ENCODE measurements at places on chromosomes 6 and 20. TPM values are rescaled to one million over a fixed set of nuclear protein-coding genes. Genes with fewer than 3 reads are reported as not detected.

GRCh38 chr20:56249244-56249955 lies 868 bp downstream of the MC3R start:
- H3K4me3 ChIP-seq, result no peak overlapping the region
- H3K27ac ChIP-seq, result no peak overlapping the region
- no peak for DNase-seq
- H3K4me1 ChIP-seq, result no peaks in the 10 kb centered on the region
- H3K27me3 ChIP-seq, result peaks cover 34% of the 10 kb centered on the region

DNA sequence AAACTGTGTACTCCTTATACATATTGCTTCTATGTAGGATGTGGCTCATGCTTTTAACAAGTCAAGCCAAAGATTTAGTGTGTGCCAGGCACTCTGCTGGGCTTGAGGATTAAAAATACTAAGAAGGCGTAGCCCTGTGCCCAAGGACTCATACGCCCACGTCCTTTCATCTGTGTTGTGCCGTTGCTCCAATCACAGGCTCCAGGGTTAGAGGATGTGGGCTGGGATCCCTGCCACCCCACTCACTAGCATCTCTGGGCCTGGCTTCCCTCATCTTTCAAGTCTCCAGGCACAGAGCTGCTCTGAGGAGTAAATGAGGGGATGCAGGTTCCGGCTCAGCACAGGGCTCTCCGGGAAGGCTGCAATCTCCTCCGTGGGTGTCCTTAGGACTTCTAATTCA lies 214.2 kb downstream of the SYNDIG1 start:
- H3K36me3 ChIP-seq, result no peaks in the 10 kb centered on the region
- no peak overlapping the region for H3K27ac ChIP-seq
- H3K27me3 ChIP-seq, result no peaks in the 10 kb centered on the region
- no peaks in the 10 kb centered on the region for H3K4me1 ChIP-seq
- peak; percentile 10 for DNase-seq

DNA sequence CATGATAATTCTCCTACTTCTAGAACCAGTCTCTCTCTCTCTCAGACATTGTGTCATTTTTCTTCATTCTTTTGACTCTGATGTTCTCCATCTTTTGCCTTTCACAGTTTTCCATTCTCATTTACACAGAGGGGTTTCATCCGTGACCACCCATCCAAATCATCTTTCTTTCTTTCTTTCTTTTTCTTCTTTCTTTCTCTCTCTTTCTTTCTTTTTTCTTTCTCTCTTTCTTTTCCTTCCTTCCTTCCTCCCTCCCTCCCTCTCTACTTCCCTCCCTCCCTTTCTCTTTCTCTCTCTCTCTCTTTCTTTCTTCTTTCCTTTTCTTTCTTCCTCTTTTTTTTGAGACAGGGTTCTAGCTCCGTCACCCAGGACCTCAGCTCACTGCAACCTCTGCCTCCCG lies 19.9 kb upstream of the SASH1 start:
- H3K27me3 ChIP-seq, result no peaks in the 10 kb centered on the region
- no peak overlapping the region for H3K27ac ChIP-seq
- no peak for DNase-seq
- H3K36me3 ChIP-seq, result no peaks in the 10 kb centered on the region

DNA sequence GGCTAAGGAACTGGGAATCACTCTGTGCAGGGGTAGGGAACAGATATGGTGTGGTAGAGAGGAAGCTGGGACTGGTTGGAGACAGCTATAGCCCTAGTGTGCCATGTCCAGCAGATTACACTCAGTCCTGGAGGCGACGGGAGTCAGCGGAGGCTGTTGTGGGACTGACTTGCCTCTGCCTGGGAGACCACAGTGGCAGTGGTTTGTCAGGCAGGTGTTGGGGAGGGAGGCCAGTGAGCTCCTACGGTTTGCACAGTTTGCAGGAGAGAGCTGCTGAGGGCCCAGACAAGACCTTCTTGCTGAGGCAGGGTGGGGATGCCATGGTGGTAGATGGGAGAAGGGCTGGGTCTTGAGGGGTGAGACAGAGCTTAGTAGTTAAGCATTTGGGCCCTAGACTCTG lies 4.9 kb downstream of the PLCG1 start:
- H3K36me3 ChIP-seq, result no peaks in the 10 kb centered on the region
- H3K4me3 ChIP-seq, result peak overlapping the region; percentile 98
- H3K27me3 ChIP-seq, result peaks cover 12% of the 10 kb centered on the region

DNA sequence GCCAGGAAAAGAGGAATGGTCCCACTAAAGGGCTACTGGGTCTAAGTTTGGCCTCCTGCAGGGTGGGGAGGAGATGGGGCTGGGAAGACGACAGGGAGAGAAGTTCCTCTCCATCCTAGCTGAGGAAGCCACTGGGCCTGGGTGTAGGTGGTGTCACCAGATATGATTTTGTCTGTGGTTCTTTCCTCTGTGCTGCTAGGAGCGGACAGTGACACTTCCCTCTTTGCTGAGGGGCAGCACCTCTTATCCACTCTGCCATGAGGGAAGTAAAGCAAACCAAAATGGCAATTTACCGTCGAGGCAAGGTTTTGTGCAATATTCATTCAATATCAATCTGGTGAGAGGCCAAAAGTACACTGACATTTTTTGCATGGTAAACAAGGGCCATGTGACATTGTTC lies 33.0 kb upstream of the NR2E1 start:
- DNase-seq, result no peak
- H3K27me3 ChIP-seq, result peaks cover 24% of the 10 kb centered on the region
- H3K4me3 ChIP-seq, result no peak overlapping the region
- peaks cover 21% of the 10 kb centered on the region for H3K4me1 ChIP-seq
- H3K27ac ChIP-seq, result no peak overlapping the region

DNA sequence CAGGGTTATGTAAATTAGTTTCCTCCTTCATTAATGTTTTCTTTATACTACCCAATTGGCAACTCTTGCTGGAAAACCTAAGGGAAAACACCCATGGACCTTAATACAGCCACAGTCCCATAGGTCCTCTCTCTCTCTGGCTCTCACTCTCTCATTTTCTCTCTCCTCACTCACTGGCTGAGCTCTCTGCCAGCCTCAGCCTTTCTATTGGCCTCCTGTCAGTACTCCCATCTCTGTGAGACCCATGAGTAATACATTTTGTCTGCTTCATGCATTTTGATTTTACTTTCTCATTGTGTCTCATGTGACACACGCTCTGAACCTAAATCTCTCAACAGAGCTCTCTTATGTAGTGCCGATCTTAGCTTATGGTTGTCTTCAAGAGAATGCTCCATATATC lies 907.5 kb downstream of the C6orf118 start:
- no peak for DNase-seq
- no peak overlapping the region for H3K27ac ChIP-seq
- H3K36me3 ChIP-seq, result no peaks in the 10 kb centered on the region
- no peak overlapping the region for H3K4me3 ChIP-seq
- H3K27me3 ChIP-seq, result no peaks in the 10 kb centered on the region

GRCh38 chr6:12890171-12890790 lies 173.7 kb downstream of the PHACTR1 start:
- H3K36me3 ChIP-seq, result no peaks in the 10 kb centered on the region
- H3K4me1 ChIP-seq, result no peaks in the 10 kb centered on the region
- no peaks in the 10 kb centered on the region for H3K27me3 ChIP-seq
- H3K27ac ChIP-seq, result no peak overlapping the region

DNA sequence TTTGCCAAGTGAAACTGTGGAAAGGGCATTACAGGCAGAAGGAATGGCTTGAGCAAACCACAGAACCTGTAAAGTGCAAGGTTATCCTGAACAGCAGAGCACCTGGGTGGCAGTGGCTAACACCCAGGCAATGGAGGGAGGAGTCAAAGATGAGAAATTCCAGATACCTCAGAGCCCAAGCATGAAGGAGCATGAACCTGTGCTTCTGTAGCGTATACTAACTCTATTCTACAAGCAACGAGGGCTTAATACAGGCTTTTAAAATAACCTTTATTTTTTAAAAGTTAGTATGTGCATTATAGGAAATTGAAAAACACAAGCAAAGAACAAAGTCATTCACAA lies 77.0 kb downstream of the CNBD2 start:
- no peak overlapping the region for H3K4me3 ChIP-seq
- no peaks in the 10 kb centered on the region for H3K27me3 ChIP-seq
- no peaks in the 10 kb centered on the region for H3K36me3 ChIP-seq
- DNase-seq, result no peak
- H3K27ac ChIP-seq, result no peak overlapping the region
- peaks cover 39% of the 10 kb centered on the region for H3K4me1 ChIP-seq

DNA sequence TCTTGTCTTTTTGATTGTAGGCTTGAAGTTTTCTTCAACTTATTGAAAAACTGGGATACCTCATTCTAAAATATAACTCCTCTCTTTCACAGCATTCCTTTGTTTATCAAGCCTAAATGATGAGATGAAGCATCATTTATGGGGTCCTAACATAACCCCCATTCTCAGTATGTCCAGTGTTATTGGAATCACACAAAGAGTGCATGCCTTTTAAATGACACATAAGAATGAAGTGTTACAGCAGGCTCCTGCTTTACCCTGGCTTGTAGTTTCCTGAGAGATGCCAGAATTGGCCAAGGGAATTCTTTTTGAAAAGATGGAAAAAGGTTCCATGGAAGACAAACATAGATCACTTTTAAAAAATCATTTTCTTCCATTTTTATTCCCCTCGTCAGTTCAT lies 502.4 kb downstream of the BCKDHB start:
- no peaks in the 10 kb centered on the region for H3K27me3 ChIP-seq
- no peaks in the 10 kb centered on the region for H3K36me3 ChIP-seq
- no peak for DNase-seq
- no peak overlapping the region for H3K4me3 ChIP-seq
- no peak overlapping the region for H3K27ac ChIP-seq

DNA sequence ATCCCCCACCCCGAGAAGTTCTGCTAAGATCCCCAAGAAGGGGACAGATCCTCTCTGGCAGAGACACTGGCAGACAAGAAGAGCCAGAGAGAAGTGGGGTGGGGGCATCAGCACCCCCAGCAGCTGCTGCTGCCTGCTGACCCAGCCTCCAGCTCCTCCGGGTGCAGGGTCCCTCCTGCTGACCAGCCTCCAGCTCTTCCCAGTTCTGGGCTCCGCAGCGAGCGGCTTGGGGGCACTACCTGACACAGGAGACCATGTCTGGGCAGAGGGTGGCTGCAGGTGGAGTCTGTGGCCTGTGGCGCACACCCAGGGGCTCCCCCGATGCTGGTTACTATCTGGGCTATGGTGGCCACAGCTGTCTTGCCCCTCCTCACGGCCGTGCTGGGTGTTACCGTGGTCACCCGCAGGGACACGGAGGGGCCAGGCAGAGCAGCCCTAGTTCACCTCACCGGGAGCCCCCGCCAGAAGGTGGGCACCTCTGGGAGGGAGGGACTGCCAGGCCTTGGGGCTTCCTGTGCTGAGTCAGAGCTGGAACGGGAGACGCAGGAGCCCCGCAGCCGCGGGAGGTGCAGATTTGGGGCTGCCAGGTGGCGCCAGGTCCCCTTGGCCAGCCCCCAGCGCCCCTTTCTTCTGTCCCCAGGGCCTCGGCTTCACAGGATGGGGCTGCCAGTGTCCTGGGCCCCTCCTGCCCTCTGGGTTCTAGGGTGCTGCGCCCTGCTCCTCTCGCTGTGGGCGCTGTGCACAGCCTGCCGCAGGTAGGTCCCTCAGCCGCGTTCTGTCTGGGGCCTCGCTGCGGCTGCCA lies 630 bp downstream of the LIME1 start:
- H3K4me3 ChIP-seq, result peak overlapping the region; percentile 52
- peak; percentile 89 for DNase-seq
- peak overlapping the region; percentile 44 for H3K27ac ChIP-seq
- no peaks in the 10 kb centered on the region for H3K27me3 ChIP-seq
- H3K36me3 ChIP-seq, result peaks cover 29% of the 10 kb centered on the region
- peaks cover 68% of the 10 kb centered on the region for H3K4me1 ChIP-seq

DNA sequence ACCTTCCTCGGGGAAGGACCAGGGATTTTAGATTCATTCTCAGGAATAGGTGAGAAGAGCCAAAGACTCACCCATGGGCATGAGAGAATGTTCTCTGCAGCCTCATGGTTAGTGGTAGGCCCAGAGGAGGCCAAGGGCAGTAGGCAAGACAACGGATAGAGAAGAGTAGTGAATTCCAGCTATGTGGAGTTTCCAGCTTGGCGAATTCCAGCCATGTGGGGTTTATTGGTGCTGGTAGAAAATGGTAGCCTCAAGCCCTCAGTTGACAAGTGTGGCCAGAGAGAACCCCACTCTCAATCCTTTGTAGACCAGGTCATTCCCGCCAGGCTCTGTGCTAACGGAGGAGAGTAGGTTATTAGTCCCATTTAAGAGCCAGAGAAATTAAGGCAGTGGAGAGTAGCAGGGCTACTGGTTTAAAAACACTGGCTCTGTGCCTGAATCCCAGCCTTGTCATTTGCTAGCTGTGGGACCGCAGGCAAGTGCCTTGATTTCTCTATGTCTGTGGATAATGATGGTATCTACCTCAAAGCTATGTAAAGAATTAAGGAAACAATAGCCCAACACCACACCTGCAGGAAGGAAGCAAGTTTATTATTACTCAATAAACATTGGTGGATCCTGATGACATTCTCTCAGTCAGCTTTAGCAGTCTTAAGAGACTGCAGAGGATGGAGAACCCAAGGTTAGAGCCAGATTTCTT lies 2.0 kb upstream of the SLC9A8 start:
- peaks cover 5% of the 10 kb centered on the region for H3K36me3 ChIP-seq
- H3K27ac ChIP-seq, result peak overlapping the region; percentile 98
- no peaks in the 10 kb centered on the region for H3K27me3 ChIP-seq
- H3K4me1 ChIP-seq, result peaks cover 12% of the 10 kb centered on the region
- DNase-seq, result no peak

- no peaks in the 10 kb centered on the region for H3K36me3 ChIP-seq
- no peak overlapping the region for H3K4me3 ChIP-seq
- H3K27ac ChIP-seq, result no peak overlapping the region
- no peak for DNase-seq
- H3K27me3 ChIP-seq, result no peaks in the 10 kb centered on the region
These were observed 956.1 kb downstream of the EYS start for GRCh38 chr6:64750910-64751309.

DNA sequence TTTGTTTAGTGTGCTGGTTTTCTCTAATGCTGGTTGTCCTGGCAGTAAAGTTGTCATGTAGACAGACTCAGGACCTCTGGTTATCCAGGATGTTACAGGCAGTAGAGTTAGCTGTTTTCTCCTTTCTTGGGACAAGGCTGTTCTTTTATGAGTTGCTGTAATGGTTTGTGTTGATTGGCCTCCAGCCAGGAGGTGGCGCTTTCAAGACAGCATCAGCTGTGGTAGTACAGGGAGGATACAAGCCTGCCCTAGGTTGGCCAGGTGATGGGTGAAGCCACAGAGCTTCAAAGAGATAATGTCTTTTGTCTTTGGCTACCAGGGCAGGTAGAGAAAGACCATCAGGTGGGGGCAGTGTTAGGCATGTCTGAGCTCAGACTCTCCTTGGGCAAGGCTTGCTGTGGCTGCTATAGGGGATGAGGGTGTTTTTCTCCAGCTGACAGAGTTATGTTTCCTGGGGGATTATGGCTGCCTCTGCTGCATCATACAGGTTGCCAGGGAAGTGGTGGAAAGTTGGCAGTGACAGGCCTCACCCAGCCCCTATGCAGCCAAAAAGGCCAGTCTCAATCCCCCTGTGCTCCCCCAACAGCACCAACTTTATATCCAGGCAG lies 127.2 kb upstream of the TAB2 start:
- no peak overlapping the region for H3K4me3 ChIP-seq
- no peaks in the 10 kb centered on the region for H3K27me3 ChIP-seq
- no peaks in the 10 kb centered on the region for H3K36me3 ChIP-seq

GRCh38 chr6:30344868-30345671 lies at the start of gene RPP21:
Gene RPP21 (plus strand): TSS chr6:30345156. CDS start chr6:30345172, 16 bp downstream.
- peak within 1 kb of the TSS; percentile 93 for H3K27ac ChIP-seq
- H3K4me1 ChIP-seq, result peaks cover 22% of the 10 kb centered on the region
- peak; percentile 98 for DNase-seq
- no peaks in the 10 kb centered on the region for H3K27me3 ChIP-seq
- H3K36me3 ChIP-seq, result peaks cover 43% of the 10 kb centered on the region

The ADGB gene
- total RNA-seq, result not detected

The CENPQ gene
- total RNA-seq, result 5.7 TPM

The NOTCH4 gene
- 15.9 TPM for total RNA-seq

The SIM1 gene
- total RNA-seq, result not detected

The MTFR2 gene
- total RNA-seq, result 1.6 TPM

The LBP gene
- not detected for total RNA-seq

The PRDM13 gene
- total RNA-seq, result not detected

The PTCHD4 gene
- total RNA-seq, result not detected
